ENCODE measurements at places on chromosomes 2 and 18. TPM values are rescaled to one million over a fixed set of nuclear protein-coding genes. Genes with fewer than 3 reads are reported as not detected.

DNA sequence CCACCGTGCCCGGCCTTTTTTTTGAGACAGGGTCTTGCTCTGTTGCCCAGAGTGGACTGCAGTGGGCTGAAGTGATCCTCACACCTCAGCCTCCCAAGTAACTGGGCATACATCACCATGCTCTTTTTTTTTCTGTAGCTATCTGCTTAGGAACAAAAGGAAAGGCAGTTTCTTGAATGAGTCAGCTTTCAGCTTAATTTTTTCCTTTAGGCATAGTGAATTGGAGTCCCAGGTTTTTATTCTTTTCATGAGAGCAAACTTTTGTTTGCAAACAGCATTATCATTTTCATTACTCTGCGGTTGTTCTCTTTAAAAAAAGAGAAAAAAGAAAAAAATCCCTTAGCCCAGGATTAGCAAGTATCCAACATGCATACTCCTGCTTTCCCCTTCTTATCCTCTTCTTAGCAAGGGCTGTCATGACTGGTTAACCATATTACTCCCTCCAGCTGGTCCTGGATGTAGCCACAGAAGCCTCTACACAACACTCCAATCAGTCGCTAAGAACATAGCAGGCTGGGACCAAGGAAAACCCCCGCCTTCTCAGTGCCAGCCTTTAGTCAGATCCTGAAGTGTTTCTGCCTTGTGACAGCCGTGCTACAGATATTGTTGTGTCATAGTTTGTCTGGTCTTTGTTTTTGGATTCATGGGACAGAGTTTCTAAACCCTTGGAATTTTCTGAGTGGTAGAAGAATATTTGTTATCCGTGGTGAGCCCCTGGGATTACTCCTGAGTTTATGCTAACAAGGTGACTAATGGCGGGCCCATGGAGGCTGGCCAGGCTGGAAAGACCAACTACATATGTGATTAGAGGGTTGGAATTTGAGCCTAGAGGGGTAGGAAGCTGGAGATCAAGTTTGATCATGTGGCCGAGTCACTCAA lies 23.3 kb upstream of the ST3GAL5 start:
- H3K36me3 ChIP-seq: no peaks in the 10 kb centered on the region
- H3K27ac ChIP-seq: peak overlapping the region; percentile 39
- DNase-seq: no peak
- H3K27me3 ChIP-seq: no peaks in the 10 kb centered on the region

- no peaks in the 10 kb centered on the region for H3K27me3 ChIP-seq
- peaks cover 96% of the 10 kb centered on the region for H3K36me3 ChIP-seq
- no peak overlapping the region for H3K4me3 ChIP-seq
- no peak for DNase-seq
- no peaks in the 10 kb centered on the region for H3K4me1 ChIP-seq
Measured at GRCh38 chr18:13051159-13051558, 60.0 kb downstream of the CEP192 start.

GRCh38 chr2:7030810-7031209 lies 113.6 kb downstream of the RNF144A start:
- no peak overlapping the region for H3K4me3 ChIP-seq
- no peak for DNase-seq
- H3K27me3 ChIP-seq: no peaks in the 10 kb centered on the region
- no peaks in the 10 kb centered on the region for H3K36me3 ChIP-seq
- peaks cover 32% of the 10 kb centered on the region for H3K4me1 ChIP-seq

DNA sequence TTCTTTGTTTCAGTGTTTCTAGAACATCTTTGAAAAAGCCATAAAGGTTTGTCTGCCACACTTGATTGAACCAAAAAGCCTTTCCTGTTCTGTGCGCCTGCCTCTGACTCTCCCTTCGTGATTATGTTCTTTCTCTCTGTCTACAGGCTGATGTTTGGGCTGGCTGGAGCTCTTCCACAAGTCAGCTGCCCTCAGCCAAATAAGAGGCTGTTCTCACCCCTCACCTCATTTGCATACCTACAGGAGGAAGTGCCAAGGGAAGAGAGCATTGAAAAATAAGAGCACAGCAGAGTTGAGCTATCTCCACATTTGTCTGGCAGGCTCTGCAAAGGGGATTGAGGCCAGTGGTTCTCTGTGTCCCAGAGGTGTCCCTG lies 15.8 kb downstream of the INPP5D start:
- H3K36me3 ChIP-seq: no peaks in the 10 kb centered on the region
- H3K4me1 ChIP-seq: no peaks in the 10 kb centered on the region
- no peak overlapping the region for H3K27ac ChIP-seq
- H3K4me3 ChIP-seq: no peak overlapping the region

DNA sequence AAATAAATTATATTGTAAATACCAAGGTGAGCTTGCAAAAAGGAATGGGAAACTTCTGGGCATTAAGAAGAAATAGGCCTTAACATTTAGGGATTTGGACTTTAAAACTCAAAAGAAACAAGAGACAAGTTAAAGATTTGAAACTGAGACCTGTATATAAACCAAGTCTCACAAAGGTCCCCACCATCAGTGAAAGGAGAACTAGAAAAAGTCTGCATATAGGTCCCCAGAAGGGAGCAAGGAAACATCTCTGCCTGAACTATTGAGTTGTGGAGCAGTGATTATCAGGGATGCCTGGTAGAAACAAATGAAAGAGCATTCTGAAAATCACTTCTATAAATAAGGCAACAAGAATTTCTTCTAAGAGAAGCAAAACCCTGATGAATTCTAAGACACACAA lies 30.5 kb upstream of the ITGAV start:
- H3K36me3 ChIP-seq: no peaks in the 10 kb centered on the region
- no peaks in the 10 kb centered on the region for H3K27me3 ChIP-seq
- no peaks in the 10 kb centered on the region for H3K4me1 ChIP-seq
- no peak overlapping the region for H3K27ac ChIP-seq
- H3K4me3 ChIP-seq: no peak overlapping the region
- no peak for DNase-seq

GRCh38 chr18:70418546-70419311 lies 129.9 kb downstream of the SOCS6 start:
- no peak for DNase-seq
- peaks cover 50% of the 10 kb centered on the region for H3K4me1 ChIP-seq
- no peaks in the 10 kb centered on the region for H3K27me3 ChIP-seq
- no peak overlapping the region for H3K4me3 ChIP-seq
- H3K36me3 ChIP-seq: no peaks in the 10 kb centered on the region
- H3K27ac ChIP-seq: no peak overlapping the region

GRCh38 chr2:106664669-106665068 lies 177.5 kb downstream of the CD8B2 start:
- H3K36me3 ChIP-seq: no peaks in the 10 kb centered on the region
- no peak overlapping the region for H3K27ac ChIP-seq
- no peak for DNase-seq
- no peaks in the 10 kb centered on the region for H3K27me3 ChIP-seq

DNA sequence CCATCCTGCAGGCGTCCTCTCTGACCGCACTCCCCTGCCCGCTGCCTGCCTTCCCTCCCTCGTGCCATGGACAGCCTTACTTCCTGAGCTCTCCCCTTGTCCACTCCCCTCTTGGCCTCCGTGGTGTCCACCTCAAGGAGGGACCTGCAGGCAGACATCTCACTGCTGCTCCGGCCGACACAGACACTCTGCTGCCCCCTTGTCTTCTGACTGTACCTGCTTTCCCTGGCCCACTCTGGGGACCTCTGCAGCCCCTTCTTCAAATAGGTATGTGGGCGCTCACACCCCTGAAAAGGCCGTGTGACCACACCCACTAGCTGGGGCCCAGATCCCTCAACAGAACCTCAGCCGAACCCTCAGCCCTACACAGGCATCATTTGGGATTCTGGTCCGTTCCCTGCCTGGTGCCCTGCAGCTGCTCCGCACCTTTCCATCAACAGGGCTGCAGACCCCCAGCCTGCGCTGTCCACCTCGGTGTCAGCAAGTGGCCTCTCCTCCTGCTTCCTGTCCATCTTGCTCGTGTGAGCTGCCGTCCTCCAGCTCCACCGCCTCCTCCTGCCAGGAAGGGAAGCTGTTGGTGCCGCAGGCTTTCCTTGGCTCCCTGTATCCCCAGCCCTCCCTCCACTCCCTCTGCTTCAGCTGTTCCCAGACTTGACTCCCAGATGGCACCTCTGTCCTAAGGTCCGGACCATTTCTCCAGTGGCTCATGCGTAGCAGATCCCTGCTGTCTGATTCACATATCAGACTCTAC lies 94.1 kb downstream of the KLHL29 start:
- no peak overlapping the region for H3K4me3 ChIP-seq
- H3K27ac ChIP-seq: no peak overlapping the region
- no peaks in the 10 kb centered on the region for H3K27me3 ChIP-seq
- H3K4me1 ChIP-seq: no peaks in the 10 kb centered on the region

DNA sequence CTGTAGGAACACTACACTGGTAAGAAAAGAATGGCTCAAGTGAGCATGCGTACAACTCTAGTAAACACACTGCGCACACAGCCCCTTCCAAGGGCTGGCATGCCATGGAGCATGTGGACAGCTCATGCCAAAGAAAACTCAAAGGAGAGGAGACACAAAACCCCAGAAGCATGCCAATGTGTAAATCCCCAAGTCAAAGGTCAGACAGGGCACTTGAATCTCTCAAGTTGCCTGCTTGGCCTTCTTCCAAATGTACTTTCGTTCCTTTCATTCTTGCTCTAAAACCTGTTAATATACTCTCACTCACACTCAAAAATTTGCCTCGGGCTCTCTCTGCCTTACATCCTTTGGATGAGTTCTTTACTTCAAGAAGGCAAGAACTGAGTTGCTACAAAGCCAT lies 365.3 kb downstream of the NBAS start:
- H3K36me3 ChIP-seq: no peaks in the 10 kb centered on the region
- H3K4me1 ChIP-seq: no peaks in the 10 kb centered on the region
- no peaks in the 10 kb centered on the region for H3K27me3 ChIP-seq
- no peak overlapping the region for H3K27ac ChIP-seq

DNA sequence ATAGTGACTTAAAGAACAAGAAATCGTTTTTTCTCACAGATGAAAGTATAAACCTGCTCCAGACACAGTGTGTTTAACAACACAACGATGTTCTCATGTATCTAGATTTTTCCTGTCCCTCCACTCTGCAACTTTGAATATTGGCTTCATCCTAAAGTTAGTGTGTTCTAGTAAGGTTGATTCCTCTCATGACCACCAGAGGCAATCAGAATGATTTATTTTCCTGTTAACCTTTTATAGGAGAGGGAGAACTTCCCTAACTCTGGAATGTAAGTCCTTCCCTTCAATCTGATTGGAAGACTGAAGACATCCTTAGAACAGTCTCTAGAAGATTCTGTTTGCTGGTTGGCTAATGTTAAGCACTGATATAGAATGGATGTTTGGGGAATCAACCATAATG lies 41.0 kb upstream of the TAF4B start:
- no peaks in the 10 kb centered on the region for H3K27me3 ChIP-seq
- no peaks in the 10 kb centered on the region for H3K36me3 ChIP-seq
- no peak for DNase-seq
- H3K4me1 ChIP-seq: no peaks in the 10 kb centered on the region

GRCh38 chr18:63301434-63301833 lies 18.1 kb downstream of the BCL2 start:
- H3K36me3 ChIP-seq: no peaks in the 10 kb centered on the region
- no peak overlapping the region for H3K4me3 ChIP-seq
- DNase-seq: no peak
- H3K4me1 ChIP-seq: peaks cover 21% of the 10 kb centered on the region

ADCYAP1 gene
- not detected for total RNA-seq
